Activated naive CD4-positive, alpha-beta T cell treated with anti-CD3 and anti-CD28 coated beads for 36 hours (primary cell): ENCODE measurements at places on chromosomes 6 and 20. TPM values are rescaled to one million over a fixed set of nuclear protein-coding genes. Genes with fewer than 3 reads are reported as not detected.

RNF182 gene
- not detected for total RNA-seq

MAP1LC3A gene
- 1.6 TPM for total RNA-seq

MAS1 gene
- total RNA-seq = not detected

IL17F gene
- total RNA-seq = 3.3 TPM

ANGPT4 gene
- not detected for total RNA-seq

PAQR8 gene
- 6.8 TPM for total RNA-seq

MACROD2 gene
- total RNA-seq = not detected

SOX12 gene
- 6.0 TPM for total RNA-seq

DNAJC5 gene
- 19.5 TPM for total RNA-seq

ADAM33 gene
- not detected for total RNA-seq

SIRPB2 gene
- not detected for total RNA-seq

- H3K36me3 ChIP-seq = peaks cover 35% of the 10 kb centered on the region
- H3K27ac ChIP-seq = no peak overlapping the region
- no peaks in the 10 kb centered on the region for H3K27me3 ChIP-seq
- H3K4me1 ChIP-seq = peaks cover 20% of the 10 kb centered on the region
- DNase-seq = no peak
These were observed 27.7 kb downstream of the SRPK1 start for GRCh38 chr6:35893246-35893645.

GRCh38 chr6:69022993-69023392, 387.9 kb downstream of the ADGRB3 start:
- DNase-seq = no peak
- H3K4me3 ChIP-seq = no peak overlapping the region
- H3K4me1 ChIP-seq = no peaks in the 10 kb centered on the region
- H3K27me3 ChIP-seq = no peaks in the 10 kb centered on the region
- H3K27ac ChIP-seq = no peak overlapping the region

DNA sequence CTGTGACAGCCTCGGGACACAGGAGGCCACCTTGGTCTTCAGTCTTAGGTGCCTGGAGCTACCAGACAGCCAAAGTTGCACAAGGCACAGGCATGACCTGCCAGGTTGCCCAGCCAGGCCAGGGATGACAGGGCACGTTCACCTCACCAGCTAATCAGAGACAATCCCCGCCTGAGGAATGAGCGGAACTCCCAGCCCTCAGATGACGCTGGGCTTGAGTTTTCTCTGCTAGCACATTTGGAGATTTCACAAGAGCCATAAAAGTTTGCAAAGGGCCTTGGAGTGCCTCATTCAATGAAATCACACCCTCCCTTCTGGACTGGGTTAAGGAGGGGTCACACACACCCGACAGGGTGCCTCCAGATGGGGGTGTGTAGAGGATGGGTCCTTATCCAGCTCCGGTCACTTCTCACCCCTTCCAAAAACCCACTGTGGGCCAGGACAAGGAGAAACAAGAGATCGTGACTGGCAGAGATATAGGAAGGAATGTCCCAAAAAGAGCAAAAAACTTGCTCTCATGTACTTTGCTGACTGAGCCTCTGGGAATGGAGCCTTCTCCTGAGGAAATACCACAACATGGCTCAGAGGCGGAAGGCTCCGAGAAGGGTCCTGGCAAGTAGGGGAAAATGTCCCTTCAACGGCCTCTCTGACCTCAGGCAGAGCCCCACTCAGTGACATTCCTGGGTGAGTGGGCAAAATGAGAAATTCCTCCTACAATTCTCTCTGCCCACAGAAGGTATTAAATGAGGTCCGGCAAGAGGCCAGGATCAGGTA, 121.6 kb downstream of the ISM1 start:
- no peak overlapping the region for H3K27ac ChIP-seq
- peaks cover 3% of the 10 kb centered on the region for H3K4me1 ChIP-seq
- no peak overlapping the region for H3K4me3 ChIP-seq
- no peaks in the 10 kb centered on the region for H3K27me3 ChIP-seq
- DNase-seq = no peak
- no peaks in the 10 kb centered on the region for H3K36me3 ChIP-seq

- H3K27me3 ChIP-seq = no peaks in the 10 kb centered on the region
- no peak overlapping the region for H3K4me3 ChIP-seq
- peaks cover 5% of the 10 kb centered on the region for H3K4me1 ChIP-seq
- H3K36me3 ChIP-seq = no peaks in the 10 kb centered on the region
These were observed 37.4 kb upstream of the DSP start for GRCh38 chr6:7504041-7504440.

DNA sequence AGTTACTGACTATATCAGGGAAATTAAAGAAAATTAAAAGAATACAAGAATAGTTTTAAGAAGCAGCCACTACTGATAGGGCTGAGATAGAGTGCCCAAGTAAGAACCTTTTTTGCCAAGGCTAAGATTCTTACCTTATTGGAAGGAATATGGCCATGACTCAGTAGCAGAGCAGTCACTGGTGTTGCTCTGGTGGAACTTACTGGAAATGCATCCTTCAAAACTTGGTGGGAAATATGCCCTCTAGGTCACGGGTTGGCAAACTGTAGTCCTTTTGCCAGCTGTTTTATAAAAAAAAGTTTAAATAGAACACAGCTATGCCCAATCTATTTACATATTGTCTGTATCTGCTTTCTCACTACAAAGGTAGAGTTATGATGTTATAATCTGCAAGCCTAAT, 6.0 kb downstream of the HSF2 start:
- DNase-seq = no peak
- no peaks in the 10 kb centered on the region for H3K27me3 ChIP-seq
- no peak overlapping the region for H3K4me3 ChIP-seq
- peaks cover 88% of the 10 kb centered on the region for H3K4me1 ChIP-seq
- H3K27ac ChIP-seq = no peak overlapping the region

GRCh38 chr20:15902493-15902892, 670.8 kb downstream of the KIF16B start:
- no peaks in the 10 kb centered on the region for H3K4me1 ChIP-seq
- no peaks in the 10 kb centered on the region for H3K27me3 ChIP-seq
- H3K36me3 ChIP-seq = no peaks in the 10 kb centered on the region
- DNase-seq = no peak
- H3K4me3 ChIP-seq = no peak overlapping the region
- H3K27ac ChIP-seq = no peak overlapping the region

GRCh38 chr6:11288065-11288464, 55.6 kb upstream of the NEDD9 start:
- no peaks in the 10 kb centered on the region for H3K27me3 ChIP-seq
- DNase-seq = no peak
- no peak overlapping the region for H3K4me3 ChIP-seq
- H3K27ac ChIP-seq = no peak overlapping the region

DNA sequence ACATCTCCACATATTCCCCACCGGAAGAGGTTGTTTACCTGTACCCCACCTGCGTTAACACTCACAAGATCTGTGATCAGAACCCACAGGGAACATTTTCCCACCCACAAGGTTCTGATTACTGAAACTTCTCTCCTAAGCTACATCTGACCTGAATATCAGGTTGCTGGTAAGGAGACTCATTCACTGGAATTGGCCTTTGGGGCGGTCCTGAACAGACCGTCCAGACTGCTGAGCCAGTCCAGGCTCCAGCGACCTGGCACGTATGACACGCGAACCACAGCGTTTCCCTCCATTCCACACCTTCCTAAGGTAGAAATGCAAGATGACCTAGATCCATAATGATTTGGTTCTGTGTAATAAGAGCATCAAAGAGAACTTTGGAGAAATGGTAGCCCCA, 9.8 kb downstream of the VGLL2 start:
- no peaks in the 10 kb centered on the region for H3K36me3 ChIP-seq
- no peak overlapping the region for H3K4me3 ChIP-seq
- H3K27me3 ChIP-seq = peaks cover 46% of the 10 kb centered on the region
- no peak overlapping the region for H3K27ac ChIP-seq

DNA sequence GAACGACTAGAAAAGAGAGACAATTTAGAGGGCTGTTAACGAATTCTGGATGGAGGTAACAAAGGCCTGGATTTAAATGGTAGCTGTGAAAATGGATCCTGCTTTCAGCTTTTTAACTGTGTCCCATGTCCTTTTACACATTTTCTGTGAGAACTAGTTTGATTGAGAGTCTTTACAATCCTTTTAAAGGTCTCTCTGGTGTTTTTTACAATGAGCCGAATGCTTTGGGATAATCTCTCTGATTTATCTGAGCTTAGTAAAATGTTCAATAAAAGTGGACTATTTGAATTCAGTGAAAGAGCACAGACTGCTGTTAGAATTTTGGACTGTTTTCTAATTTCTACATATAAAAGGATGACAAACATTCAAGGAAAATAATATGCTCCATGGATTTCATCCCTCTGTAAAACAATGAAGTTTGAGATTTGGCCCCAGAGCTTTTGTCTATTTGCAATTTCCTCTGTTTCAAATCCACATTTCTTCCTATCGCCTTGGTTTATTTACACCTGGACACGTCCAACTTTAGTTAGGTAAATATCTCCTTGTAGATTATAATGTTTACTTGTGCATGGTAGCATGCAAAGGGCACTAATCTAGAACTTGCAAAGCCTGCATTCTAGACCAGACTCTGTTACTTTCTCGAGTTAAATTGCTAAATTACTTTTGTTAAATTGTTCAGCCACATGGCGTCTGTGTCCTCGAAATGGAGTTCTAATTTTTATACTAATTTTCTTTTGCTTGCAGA, 871.0 kb upstream of the CITED2 start:
- H3K27me3 ChIP-seq = peaks cover 4% of the 10 kb centered on the region
- H3K4me1 ChIP-seq = no peaks in the 10 kb centered on the region
- no peak overlapping the region for H3K4me3 ChIP-seq
- no peak for DNase-seq
